NCI-H524 treated with DMSO at 0.1 percent for 48 hours (cell line): ENCODE measurements at places on chromosomes 5 and 9.

DNA sequence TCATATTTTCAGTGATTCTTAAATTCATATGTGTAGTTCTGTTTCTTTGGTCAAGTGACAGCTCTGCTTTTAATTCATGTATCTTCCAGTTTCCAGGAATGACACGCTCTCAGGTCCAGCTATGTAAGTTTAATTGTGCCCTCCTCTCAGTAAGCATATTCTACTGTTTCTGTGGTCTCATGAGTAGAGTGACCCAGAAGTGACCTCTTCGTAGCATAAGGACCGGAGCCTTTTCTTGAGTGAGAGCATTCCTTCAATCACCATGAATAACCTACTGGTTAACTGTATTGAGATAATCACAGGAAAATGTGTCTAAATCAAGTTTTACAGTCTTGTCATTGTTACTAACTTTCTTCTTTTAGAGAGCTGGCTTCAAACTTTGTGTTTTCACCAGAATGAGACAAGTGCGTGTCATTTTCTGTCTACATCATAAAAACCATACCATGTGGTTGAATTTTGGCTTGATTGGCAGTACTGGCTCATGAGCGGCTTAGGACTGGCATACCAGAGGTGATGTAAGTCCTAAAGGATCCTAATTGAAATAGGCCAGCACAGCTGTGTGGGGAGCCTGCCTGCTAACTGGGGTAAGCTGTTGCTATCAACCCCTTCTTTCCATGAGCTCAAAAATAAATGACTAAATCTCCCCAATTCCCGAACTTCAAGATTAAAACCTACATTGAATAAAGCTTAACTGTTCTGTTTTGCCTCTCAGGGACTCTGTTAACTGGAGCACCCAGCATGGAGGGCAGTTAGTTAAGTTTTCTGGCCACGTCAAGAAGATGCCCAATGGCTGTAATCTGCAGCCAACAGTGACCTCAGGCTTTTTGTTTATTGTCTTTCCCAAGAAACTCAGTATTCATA, 4.8 kb downstream of the ADAMTSL1 start:
- DNase-seq, result no peak

GRCh38 chr9:37974506-37975173, 70.7 kb upstream of the SLC25A51 start:
- DNase-seq, result no peak

- no peak for DNase-seq
Observed at GRCh38 chr5:5320062-5320805, 102.2 kb upstream of the ICE1 start.

DNA sequence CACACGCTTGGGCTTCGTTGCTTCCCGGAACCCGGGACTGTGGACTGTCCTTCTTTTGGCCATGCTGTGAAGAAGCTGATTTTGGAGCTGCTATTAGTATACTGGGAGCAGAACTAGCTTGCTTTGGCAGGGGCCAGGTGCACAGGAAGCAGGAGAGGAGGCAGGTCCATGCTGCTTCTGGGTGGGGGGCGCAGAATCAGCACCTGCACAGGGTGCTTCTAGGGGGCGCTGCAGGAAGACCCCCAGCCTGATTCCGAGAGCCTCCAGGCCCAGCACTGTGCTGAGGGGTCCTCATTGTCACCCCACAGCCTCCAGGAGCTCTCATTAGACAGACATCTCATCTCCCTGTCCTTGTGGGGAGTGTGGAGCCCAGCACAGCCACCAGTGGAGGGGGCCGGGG, 252.6 kb upstream of the IRX4 start:
- DNase-seq, result no peak

- no peak for DNase-seq
Observed at GRCh38 chr5:181005791-181006190, 17.1 kb downstream of the BTNL3 start.

- no peak for DNase-seq
Observed at GRCh38 chr9:73125651-73126050, 26.0 kb upstream of the ANXA1 start.

- DNase-seq, result no peak
Observed at GRCh38 chr9:20351715-20352114, 270.6 kb downstream of the MLLT3 start.

- no peak for DNase-seq
Observed at GRCh38 chr5:14665101-14665822, 744 bp downstream of the OTULIN start.
